ENCODE measurements at places on chromosomes 7 and 10.

DNA sequence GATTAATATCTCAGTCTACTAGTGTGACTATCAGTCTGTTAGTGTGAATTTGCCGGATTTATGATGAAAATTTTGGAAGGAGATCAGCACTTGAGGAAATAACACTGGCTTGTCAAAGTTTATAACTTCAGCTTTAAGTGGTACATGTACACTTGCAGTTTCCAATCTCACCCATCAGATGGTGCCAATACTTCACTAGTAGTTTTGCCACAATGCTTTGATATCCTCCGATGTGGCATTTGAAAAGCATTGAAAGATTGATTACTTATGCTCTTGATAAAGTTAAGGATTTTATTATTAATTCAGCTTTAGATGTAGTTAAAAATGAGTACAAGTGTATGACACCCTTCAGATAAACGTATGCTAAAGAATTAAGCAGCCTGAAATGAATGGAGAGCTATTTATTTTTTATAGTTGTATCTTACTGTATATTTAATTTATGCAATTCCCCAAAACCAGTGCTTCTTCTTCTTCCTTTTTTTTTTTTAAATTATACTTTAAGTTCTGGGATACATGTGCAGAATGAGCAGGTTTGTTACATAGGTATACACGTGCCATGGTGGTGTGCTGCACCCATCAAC, 98.2 kb downstream of the ANLN start:
- DNase-seq, result no peak

DNA sequence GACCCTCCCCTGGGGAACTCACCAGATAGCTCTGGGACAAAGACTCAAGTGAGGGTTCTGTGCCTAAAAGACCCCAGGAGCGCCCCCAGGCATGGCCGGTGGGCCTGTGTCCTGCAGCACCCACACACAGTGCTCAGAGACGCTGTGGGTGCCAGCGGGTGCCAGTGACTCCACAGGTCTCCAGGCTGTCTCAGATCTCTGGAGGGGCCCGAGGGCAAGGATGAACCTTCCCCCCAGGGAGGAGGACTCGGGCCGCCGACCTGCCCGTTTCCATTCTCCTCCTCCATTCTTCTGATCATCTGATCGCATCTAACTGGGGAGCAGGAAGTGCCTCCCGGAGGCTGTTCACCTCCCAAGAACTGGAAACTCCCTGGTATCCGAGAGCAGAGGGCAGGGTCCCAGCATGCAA, 980 bp downstream of the ADAM8 start:
- DNase-seq, result no peak

DNA sequence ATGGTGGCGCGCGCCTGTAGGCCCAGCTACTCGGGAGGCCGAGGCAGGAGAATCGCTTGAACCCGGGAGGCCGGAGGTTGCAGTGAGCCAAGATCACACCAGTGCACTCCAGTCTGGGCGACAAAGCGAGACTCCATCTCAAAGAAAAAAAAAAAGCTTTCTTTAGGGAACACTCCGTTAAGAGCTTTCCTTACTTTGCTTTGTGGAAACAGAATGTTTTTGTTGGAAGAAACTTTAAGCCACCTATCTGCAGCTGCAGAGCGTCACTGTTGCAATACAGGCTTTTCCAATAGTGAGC, 641 bp upstream of the TPK1 start:
- no peak for DNase-seq

DNA sequence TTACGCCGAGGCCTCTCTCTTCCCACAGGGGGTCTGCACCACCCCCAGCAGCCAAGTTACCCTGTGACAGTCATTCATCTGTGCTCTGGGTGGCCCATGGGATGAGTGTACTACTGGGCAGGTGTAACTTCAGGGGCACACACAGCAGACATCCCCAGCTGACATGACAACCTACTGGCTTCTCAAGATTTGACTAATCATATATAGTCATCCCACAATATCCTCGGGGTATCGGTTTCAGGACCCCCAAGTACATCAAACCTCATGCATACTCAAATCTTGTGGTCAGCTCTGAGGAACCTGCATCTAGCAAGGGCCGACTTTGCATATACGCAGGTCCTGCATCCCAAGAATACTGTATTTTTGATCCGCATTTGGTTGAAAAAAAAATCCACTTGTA, 336.9 kb upstream of the C7orf33 start:
- DNase-seq, result no peak

GRCh38 chr10:115118346-115118745, 25.2 kb downstream of the ATRNL1 start:
- no peak for DNase-seq

DNA sequence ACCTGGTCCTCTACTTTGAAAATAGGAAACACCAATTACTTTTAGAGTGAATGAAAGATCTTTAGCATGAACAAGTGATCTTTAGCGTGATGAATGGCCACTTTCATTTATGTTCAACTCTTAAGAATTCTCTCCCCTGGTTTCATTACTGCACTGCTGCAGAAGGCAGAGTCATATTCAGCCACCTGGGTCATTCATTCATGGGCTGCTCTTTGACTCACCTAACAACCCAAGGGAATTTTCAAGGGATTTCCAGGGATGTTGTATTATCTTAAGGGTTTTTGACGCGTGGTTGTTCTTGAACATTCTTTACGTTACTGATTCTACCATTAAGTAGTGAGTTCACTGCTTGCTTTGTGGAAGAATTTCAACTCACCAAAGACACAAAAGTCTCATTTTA, 87.3 kb upstream of the STK17A start:
- no peak for DNase-seq
